Activated effector memory CD4-positive, alpha-beta T cell treated with Interleukin-2 at 50 U/mL for 16 hours (primary cell): ENCODE measurements at places on chromosomes 6 and 20.

- no peak for DNase-seq
Observed at GRCh38 chr6:112636650-112637262, 289.6 kb downstream of the RFPL4B start.

GRCh38 chr6:35470663-35471120, 2.5 kb downstream of the RPL10A start:
- no peak for DNase-seq

DNA sequence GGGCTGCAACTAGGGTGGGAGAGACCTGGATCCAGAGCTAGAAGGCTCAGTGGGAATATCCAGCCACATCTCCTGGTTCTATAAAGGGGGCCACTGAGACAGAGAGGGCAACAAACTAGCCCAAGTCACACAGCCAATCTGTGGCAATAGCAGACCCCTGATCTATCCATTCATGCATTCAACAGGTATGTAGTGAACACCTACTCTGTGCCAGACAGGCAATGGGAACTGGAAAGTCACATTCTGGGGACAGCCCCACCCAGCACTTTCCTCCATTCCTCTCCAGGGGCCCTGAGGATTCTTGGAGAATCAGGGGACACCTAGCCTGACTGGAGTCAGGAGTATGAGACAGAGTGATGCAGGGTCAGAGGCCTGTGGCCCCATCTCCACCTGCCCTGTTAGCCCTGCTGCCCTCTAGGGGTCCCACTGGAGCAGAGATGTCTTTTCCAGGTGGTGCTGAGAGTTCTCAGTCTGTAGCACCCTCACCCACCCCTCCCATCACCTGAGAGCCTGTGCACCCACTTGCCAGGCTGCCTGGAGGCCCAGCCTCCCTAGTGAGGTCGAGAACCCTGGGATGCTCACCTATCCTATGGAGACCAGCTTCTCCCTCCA, 13.6 kb downstream of the BPIFA2 start:
- no peak for DNase-seq

- no peak for DNase-seq
Observed at GRCh38 chr20:7025635-7026034, 258.1 kb downstream of the BMP2 start.

DNA sequence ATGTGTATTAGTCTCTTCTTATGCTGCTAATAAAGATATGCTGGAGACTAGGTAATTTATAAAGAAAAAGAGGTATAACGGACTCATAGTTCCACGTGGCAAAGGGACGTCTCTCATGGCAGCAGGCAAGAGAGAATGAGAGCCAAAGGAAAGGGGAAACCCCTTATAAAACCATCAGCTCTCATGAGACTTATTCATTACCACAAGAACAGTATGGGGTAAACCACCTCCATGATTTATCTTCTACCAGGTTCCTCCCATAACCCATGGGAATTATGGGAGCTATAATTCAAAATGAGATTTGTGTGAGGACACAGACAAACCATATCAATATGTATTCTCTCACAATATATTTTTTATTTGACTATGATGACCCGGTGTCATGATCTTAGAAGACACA, 109.1 kb downstream of the UTRN start:
- no peak for DNase-seq

DNA sequence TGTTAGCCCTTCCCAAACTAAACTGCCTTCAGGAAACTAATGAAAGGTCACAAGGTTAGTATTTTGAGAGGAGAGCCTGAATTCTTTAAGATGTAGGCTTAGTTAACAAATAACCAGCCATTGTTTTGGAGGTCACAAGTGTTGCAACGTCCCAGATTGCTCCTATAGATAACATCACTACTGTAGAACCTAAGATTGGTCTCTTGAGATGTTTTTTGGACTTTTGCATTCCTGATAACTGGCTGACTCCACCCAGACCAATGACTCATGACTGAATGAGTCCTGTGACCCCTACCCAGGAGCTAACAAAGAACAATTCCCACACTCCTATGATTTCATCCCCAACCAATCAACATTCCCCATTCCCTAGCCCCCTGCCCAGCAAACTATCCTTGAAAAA, 178.8 kb downstream of the SCP2D1 start:
- no peak for DNase-seq

GRCh38 chr20:57308451-57309271, 20.9 kb upstream of the SPO11 start:
- DNase-seq, result no peak
